NCI-H2029 treated with DMSO at 0.1 percent for 48 hours (cell line): ENCODE measurements at places on chromosomes 4 and X.

DNA sequence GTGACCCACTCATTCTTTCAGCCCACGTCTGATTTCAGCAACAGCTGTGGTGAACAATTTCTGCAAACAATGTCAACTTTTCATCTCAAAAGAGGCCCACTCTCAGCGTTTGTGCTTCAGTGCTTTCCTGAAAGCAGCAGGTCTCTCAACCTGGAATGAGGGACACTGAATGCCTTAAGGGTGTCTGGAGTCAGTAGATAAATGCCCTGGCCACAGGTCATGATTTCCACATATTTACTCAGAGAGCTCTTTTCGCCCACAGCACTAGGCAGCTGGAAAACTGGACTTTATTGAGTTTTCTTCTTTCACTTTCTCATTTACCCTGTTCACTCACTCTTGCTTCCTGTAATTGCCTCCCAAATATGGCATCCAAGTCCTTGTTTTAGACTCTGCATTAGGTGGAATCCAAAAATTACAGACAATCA, 52.8 kb downstream of the NPFFR2 start:
- DNase-seq = no peak

- DNase-seq = no peak
Observed at GRCh38 chrX:37468124-37468739, 103.2 kb upstream of the LANCL3 start.

GRCh38 chr4:78120144-78120880, 63.2 kb downstream of the FRAS1 start:
- no peak for DNase-seq

GRCh38 chrX:9770319-9770718, 4.7 kb upstream of the GPR143 start:
- no peak for DNase-seq

DNA sequence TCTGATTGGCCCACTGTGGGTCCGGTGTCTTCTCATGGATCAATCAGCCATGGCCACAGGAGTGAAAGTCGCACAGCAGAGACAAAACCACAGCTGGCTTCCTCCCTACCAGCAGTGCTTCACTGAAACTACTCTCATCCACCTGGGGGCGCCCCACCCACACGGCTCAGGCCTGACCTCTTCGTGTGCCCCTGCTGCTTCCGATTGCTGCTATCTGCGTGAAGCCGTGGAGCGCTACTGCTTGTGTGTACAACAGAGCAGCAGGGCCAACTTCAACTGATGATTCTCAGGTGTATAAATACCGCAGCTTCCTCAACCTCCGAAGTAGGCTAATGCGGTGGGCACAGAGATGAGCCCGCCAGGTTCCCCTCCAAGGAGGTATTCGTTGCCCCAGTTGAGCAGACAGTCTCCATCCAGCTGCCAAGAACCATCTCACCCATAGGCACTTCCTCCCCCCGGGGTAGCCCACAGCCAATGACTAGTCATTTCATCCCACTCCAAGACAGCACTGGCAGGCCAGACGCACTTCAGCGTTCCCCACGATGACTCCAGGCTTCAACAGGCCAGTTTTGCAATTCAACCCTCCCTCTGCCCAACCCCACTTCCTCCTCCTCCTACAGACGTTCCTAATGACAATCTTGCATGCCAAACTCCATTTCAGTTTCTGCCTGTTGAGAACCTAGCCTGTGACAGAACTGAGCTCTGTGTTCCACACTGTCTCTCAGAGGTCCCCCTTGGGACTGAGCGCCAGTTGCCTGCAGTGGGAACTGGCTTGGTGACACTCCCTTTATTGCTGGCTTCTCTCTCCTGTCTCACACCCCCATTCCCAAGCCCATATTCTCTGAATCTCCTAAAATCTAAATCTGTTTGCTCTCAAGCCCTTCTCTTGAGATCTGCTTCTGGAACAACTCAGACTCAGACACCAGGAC, 41.3 kb upstream of the ATP6AP2 start:
- no peak for DNase-seq

DNA sequence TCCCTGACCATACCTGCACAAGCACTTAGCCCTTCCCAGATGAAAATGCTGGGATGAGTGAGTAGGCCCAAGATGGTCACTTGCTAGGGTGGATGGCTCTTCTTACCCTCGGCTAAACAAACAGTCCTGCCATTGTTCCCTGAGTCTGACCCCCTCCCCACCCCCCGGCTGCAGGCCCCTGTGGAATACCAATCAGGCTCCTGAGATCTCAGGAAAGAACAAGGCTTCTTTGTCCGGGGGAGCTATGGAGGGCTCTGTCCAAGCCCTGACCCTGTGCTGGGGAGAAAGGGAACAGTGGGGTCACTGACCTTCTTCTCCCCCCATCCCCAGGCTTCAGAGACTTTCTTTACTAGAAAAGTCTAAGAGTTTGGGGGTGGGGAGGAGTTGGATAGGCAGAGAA, 6.0 kb downstream of the PLP1 start:
- no peak for DNase-seq

DNA sequence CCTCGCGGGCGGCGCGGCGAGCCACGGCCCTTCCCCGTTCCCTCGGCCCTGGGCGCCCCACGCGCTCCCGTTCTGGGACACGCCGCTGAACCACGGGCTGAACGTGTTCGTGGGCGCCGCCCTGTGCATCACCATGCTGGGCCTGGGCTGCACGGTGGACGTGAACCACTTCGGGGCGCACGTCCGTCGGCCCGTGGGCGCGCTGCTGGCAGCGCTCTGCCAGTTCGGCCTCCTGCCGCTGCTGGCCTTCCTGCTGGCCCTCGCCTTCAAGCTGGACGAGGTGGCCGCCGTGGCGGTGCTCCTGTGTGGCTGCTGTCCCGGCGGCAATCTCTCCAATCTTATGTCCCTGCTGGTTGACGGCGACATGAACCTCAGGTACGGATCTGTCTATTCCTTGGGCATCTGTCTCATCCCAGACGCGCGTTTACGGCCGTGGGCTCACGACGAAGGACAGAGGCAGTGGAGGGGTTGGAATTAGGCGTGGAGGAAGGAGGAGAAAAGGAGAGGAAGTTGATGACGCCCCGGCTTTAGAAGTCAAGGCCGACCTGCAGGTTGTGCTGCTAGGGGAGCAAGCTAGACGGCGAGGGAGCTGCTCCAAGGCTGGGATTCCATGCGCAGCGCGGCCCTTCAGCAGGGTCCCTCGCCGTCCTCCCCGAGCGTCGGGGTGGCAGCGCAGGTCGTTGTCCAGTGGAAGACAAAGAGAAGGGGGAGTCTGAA, 792 bp downstream of the SLC10A4 start:
- DNase-seq = no peak

GRCh38 chrX:15524417-15524816, 23.8 kb downstream of the BMX start:
- no peak for DNase-seq

DNA sequence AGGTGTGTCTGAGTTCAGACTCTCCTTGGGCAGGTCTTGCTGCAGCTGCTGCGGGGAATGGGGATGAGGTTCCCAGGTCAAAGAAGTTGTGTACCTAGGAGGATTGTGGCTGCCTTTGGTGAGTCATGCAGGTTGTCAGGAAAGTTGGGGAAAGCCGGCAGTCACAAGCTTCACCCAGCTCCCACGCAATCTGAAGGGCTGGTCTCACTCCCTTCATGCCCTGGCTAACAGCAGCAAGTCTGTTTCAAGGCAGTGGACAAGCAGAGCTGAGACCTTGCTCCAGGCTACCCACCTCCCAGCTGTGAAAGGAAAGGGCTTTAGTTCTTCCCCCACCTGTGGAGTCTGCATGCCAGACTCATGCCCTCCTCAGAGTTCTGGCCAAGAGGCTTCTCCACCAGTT, 287.2 kb downstream of the DTHD1 start:
- DNase-seq = no peak

DNA sequence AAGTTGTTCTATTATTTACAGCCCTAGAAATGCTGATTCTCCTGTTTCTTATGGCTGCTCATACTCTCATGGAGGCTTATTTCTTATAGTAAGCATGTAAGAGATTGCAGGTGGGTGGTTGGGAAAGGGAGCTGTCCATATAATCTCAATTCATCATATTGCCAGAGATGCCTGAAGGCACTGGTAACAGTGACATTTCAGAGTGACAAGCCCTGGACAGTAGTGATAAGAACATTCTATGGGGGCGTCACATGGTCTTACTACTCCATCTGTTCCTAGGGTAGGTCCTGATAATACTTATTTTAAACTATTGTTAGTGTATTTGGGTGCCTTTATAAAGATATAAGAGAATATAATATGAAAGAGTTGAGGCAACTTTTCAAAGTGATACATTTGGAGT, 171.5 kb downstream of the CFAP299 start:
- DNase-seq = no peak

- no peak for DNase-seq
Observed at GRCh38 chr4:162506253-162506652, 342.5 kb upstream of the FSTL5 start.

DNA sequence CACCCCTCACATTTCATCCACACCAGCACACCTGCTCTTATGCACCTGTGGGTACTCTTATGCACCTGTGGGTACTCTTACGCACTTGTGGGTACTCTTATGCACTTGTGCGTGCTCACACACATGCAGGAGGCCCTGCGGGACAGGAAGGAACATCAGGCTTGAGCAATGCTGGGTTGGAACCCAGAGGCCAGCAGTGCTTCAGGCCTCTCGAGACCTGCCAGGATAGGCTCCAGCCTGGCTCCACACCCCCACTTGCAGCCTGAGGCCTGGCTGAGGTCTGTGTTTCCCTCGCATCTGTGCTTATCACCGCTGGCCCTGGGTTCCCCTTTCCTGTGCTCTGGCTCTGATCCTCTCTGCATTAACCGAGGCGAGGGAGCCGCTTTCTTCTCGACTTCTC, 34.7 kb downstream of the SORCS2 start:
- no peak for DNase-seq

- DNase-seq = no peak
Observed at GRCh38 chr4:77443941-77444340, 161.7 kb upstream of the CXCL13 start.

- no peak for DNase-seq
Observed at GRCh38 chr4:82666970-82667665, 105.3 kb upstream of the TMEM150C start.

GRCh38 chr4:16271411-16271810, 45.1 kb upstream of the TAPT1 start:
- no peak for DNase-seq

GRCh38 chr4:80142394-80143306, 54.7 kb upstream of the PRDM8 start:
- DNase-seq = no peak

- no peak for DNase-seq
Observed at GRCh38 chrX:103910430-103910829, 52.0 kb upstream of the TMSB15B start.

- DNase-seq = no peak
Observed at GRCh38 chrX:29947225-29947624, 268.1 kb upstream of the MAGEB2 start.

DNA sequence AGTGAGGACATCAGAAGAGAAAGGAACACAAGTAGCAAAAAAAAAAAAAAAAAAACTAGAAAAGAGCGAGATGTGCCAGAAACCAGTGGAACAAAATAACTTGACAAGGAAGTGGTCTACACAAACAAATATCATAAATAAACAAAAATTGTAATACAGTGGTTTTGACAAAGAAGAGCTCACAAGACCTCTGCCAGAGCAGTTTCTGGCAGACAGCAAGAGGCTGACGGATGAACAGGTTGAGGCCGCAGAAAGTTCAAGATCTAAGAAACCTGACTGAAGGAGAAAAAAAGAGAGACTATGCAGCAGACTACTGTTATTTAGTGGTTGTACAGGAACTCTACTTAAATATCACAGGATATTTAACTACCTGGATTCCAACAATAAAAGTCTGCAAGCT, 66.2 kb downstream of the MAB21L2 start:
- DNase-seq = no peak

DNA sequence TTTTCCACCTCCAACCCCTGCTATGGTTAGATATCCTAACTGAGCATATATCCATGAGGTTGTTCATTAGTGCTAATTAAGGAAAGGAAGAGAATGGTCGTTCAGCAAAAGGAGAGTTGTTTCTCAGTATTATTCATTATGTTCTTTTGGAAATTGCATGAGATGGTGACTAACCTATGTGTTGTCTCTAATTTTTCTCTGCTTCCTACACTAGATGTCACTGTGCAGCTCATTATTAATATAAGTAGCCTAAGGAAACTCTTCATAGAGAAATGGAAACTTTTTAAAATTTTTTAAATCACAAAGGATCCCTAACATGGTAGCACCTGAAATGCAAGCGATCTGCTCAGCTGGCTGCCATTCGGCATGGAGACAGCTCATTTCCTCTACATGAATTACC, 67.7 kb upstream of the FAM9A start:
- no peak for DNase-seq

- no peak for DNase-seq
Observed at GRCh38 chr4:162234595-162234994, 70.8 kb upstream of the FSTL5 start.

DNA sequence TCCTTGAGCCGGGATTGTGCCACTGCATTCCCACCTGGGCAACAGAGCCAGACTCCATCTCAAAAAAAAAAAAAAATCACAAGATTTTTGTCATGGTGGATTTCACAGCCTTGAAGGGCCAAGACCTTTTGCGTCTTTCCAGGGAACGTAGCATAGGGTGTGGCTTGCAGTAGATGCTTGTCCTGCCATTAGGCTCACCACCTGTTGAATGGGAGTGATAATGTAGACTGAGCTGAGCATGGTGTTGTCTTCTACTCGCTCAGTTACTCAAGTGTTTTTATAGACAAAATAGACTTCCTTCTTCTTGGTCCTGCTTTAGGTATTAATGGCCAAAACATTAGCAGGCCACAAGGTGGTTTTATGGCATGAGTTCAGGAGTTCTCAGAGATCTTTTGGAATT, 40.8 kb downstream of the JADE1 start:
- no peak for DNase-seq

DNA sequence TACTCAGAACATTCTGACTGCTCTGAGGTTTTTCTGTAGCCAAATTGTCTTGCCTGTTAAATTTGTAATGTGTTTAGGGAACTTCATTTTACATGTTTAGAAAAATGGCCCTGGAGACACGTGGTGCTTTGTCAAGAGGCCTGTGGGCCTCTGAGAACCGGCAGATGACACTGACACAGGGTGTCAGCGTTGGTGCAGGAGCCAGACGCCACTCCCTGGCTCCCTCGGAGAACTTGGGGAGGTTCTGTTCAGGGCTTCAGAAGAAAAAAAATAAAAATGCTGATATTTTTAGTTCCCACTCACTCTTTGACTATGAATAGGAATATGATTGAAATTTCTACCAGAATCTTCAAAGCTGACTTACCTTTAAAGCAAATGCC, 190.9 kb upstream of the GATB start:
- no peak for DNase-seq

DNA sequence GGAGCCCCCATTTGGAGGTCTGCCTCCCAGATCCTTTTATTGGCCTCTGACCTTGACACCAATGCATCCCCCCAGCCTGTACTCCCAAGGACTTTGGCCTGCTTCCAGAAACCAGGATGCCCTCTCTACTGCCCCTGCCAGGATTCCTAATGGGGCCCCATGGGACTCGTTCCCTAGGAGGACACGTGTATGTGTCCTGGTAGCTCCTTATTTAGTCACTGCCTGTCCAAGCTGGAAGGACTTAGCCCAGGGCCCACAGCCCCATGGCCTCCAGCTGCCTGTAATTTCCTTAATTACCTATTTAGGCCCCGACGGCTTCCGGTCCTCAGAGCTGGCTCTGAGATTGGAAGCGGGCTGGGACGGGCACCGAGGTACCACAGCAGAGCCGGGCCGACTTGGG, 9.4 kb downstream of the ATP2B3 start:
- no peak for DNase-seq
